ENCODE measurements at places on chromosomes 7 and 10.
A peak's percentile ranks its signal among the peaks of the same experiment; 100 is the strongest.

DNA sequence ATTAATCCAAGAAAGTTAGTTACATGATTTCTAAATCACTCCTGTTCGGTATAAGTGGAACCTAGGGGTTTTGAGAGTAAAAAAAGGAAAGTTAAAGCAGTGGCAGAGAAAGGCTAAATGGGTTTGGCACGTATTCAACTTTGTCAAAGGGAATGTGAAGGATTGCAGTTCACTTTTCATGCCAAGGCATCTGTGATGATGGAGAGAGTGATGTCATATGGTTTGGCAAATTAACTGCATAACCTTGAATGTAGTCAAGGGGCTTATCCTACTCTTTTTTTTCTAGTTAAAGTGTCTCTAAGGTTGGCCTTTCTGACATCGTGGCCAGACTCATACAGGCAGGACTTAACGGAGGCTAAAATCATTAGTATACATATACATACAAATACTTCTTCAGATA lies 277.8 kb downstream of the EXOC4 start:
- no peak for DNase-seq

DNA sequence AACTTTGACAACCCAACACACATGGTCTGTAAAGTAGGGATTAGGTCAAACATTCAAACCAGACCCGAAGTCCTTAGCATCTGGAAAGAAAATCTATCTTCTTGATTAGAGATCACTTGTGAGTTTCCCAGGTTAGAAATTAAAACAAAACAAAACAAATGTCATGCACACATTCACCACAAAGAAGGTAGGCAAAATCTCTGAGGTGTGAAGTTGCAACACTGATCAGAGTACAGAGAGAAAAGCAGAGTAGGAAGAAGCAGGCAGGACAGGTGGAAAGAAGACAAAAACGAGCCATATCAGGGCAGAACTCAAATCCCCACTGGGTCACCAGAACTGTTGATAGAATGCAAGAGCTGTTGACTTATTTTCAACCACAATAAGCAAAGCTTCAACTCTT lies 102.8 kb upstream of the THSD7A start:
- no peak for DNase-seq

- DNase-seq, result no peak
Observed at GRCh38 chr10:80540981-80541750, 3.5 kb downstream of the SH2D4B start.

- DNase-seq, result no peak
Observed at GRCh38 chr7:685540-685939, 41.0 kb upstream of the DNAAF5 start.

DNA sequence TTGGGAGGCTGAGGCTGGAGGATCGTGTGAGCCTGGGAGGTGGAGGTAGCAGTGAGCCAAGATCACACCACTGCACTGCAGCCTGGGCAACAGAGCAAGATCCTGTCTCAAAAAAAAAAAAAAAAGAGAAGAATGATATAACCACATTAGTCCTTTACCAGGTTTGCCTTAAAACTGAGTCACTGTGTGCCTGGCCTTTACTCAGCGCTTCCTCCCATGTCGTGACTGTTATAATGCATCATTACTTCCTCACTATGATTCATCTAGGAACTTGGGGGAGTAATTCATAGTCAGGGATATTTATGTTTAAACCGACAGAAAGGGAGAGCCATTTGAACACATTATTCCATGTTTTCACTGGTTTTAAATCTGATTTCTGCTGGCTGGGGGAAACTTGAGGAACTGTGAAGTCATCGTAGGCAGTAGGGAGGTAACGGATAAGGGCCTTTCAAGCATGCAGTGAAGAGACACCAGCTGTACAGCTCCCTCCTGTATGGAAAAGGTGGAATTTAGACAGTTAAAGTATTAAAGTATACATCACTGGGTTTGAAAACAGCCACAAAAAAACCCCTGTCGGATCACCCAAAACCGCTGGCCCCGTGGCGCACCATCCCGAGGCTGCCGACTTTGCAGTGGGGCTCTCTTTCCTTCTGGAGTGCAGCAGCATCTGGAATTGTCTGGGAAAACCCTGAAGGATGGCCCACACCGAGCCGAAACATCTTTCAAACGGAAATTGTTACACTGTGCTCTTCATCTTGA lies 119.8 kb downstream of the NKX6-2 start:
- DNase-seq, result no peak

GRCh38 chr10:6133331-6134098 lies 44.7 kb downstream of the RBM17 start:
- DNase-seq, result no peak

DNA sequence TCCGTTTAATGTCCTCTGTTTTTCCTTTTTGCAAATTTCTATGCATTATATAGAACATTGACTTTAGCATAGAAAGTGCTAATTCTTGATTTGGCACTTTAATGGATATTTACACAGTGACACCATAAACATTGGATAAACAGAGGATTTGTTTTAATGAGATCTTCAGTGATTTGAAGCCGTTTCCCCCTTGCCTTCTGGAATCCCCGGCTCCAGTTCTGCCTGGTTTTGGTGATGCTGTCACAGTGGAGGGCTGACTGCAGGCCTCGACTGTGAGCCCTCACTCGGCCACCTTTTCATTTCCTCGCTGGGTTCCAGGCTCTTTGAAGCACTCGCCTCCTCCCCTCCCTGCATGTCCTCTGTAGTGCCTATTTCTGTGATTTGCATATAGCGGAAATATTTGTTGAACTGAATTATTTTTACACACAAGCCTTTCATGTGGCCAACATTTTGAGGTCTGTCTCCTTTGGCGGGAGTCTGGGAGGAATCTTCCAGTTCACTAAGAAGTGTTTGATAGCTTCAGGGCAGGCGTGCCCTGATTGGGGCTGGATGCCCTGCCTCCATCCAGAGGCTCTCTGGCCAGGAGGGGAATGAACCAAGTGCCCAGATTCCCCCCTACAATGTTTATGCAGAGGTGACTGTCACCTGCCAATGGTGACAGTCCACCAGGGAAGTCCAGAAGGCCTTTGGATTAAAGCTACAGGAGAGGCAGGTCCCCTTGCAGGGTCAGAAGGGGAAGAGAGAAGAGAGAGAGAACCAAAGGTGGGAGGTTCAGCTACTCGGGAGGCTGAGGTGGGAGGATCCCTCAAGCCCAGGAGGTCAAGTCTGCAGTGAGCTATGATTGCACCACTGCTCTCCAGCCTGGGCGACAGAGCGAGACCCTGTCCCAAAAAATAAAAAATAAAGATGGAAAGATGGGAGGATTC lies 67.5 kb downstream of the CUX1 start:
- DNase-seq, result peak; percentile 11

- DNase-seq, result peak; percentile 29
Observed at GRCh38 chr7:128347647-128348097, 4.0 kb upstream of the RBM28 start.

DNA sequence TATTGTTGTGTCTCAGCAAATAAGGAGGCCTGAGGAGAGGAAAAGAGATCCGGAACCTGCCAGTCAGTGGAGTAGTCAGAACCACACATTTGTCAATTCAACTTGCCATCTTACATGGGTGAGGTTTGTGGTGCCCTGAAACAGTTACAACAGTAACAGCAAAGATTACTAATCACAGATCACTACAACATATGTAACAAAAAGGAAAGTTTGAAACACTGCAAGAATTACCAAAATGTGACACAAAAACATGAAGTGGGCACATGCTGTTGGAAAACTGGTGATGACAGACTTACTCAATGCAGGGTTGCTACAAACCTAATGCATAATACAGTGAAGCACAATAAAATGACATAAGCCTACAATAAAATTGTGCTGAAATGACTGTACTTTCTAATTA lies 89.4 kb downstream of the LRRN3 start:
- no peak for DNase-seq

DNA sequence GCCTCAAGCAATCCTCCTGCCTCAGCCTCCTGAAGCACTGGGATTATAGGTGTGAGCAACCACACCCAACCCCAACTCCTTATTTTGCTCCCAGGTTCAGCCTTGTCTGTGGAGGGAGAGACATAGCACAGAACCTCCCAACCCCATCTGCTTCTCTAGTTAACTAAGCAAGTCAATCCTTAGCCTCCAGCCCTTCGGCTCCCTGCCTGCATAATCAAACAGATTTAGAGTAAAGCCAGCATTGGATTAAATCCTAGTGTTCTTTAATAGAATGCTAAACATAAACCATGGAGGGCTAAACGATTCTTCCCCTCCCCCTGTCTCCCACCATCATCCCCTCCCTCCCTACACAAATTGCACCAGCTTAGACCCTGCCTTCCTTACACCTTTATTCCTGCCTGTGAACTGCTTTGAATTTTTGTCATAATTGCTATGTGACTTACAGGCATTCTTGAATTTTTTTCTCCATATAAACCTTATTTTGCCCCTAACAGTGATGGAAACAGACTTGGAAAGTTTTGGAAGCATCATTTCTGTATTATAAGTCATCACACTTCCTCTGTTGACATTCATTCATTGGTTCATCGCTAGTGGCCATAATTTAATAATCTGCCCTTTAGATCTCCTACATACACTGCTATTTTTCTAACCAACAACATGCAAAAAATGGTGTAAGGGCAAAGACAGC lies 72.6 kb upstream of the TOMM7 start:
- DNase-seq, result no peak

- peak; percentile 69 for DNase-seq
Observed at GRCh38 chr10:110355922-110356627, 51.4 kb upstream of the SMNDC1 start.

DNA sequence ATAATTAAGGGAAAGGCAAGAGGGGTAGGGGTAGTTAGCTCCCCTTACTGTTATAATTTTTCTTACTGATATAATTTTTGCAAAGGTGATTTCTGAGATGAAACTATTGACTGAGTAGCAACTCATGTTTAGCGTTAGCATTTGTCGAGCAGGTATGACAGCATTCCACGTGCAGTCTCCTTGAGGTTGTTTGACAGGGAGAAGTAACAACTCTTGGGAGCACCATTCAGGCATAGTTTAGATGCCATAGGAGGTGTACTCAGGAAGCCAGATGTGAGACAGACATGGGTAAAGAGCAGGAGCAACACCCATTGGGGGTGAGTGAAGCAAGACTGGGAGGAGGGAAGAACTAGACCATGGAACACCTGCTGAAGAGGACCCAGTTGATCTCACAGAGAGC lies 96.6 kb upstream of the KLF6 start:
- DNase-seq, result no peak

GRCh38 chr7:100148225-100148558 lies 526 bp upstream of the LAMTOR4 start:
- no peak for DNase-seq

DNA sequence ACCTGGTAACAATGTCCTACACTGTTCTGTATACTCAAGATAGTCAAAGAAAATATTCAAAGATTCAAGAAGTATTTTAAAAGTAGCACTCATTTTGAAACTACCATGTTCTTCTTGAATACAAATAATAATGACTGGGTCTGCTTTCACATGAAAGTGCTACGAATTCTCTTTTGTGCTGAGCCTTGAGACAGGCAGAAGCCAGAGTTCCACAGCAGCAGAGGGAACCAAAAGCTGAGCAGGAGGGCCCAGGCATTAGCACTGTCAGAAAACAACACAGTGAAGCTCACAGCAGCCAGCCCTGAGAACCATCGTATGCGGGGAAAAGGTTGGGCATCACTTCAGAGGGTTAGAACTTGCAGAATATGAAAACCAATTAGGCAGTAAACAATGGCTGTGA lies 38.9 kb downstream of the ANKMY2 start:
- DNase-seq, result no peak

GRCh38 chr10:124030492-124031110 lies 62.8 kb downstream of the CHST15 start:
- no peak for DNase-seq

- DNase-seq, result no peak
Observed at GRCh38 chr7:27295236-27295635, 52.6 kb downstream of the EVX1 start.

DNA sequence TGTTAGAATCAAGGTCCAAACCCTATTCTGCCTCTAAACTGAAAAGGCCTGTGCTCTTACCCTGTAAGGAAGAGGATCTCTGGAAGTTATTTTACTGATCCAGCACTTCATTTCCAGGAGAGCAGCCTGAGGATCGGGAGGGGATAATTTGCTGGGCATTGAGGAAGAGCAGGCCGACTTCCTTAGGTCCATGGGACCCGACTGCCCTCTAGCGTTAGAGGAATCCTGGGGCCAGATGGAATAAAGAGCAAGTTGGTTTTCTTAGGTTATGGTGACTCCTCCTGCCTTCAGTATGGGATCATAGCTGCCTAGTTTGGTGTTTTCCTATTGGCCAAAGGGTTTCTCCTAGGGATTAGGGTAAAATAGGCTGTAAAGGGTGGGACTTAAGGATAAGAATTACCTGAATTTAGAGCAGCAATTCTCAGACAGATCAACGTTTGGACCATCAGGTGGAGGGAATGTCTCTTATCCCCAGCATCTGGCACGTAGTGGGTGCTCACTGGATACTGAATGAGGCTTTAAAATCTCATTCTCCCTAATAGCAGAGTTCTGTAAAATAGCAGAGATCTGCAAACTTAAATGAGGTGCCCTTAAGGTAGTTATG lies 40.0 kb upstream of the SORBS1 start:
- peak; percentile 34 for DNase-seq

- no peak for DNase-seq
Observed at GRCh38 chr7:30327813-30328212, 43.4 kb downstream of the ZNRF2 start.

DNA sequence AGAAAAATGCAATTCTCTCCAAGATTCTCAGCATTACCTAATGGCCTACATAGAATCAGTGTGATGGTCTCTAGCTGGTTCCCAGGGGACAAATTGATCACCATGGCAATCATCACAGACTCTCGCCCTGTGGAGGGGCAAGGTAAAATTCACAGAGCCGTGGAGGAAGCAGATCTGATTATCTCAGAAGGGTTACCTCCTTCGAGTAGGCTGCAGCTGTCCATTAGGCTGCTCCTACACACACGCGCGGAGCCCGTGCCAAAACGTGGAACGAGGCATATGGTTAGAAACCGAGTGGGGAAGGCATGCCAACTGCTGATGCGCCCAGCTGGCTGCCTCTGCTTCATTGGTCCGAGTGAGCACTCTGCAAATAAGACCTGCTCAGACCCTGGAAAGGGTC lies 52.8 kb upstream of the PTER start:
- DNase-seq, result no peak

DNA sequence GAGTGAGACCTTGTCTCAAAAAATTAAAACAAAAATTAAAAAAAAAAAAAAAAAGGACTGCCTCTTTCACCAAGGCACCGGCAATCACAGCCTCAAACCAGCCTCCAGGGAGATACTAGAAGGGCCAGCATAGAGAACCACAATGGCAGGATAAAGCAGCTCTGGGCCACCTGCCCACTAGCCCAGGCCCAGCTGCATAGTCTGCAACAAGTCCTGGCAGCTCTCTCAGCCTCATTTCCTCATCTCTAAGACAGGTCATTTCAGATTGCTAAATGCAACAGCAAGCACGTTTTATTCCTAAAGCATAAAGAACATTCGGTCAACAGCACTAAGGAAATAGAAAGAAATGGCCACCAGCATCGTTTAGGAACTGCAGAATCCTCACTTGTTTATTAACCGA lies 28.8 kb downstream of the XPNPEP1 start:
- no peak for DNase-seq

- peak; percentile 80 for DNase-seq
Observed at GRCh38 chr10:73908853-73909539, 1.9 kb upstream of the PLAU start.

Data from CD4-positive, alpha-beta memory T cell (primary cell).